Activated naive CD4-positive, alpha-beta T cell (primary cell): ENCODE measurements at places on chromosomes 6 and 20.

- DNase-seq = no peak
Observed at GRCh38 chr6:52352239-52353018, 9.5 kb upstream of the PAQR8 start.

DNA sequence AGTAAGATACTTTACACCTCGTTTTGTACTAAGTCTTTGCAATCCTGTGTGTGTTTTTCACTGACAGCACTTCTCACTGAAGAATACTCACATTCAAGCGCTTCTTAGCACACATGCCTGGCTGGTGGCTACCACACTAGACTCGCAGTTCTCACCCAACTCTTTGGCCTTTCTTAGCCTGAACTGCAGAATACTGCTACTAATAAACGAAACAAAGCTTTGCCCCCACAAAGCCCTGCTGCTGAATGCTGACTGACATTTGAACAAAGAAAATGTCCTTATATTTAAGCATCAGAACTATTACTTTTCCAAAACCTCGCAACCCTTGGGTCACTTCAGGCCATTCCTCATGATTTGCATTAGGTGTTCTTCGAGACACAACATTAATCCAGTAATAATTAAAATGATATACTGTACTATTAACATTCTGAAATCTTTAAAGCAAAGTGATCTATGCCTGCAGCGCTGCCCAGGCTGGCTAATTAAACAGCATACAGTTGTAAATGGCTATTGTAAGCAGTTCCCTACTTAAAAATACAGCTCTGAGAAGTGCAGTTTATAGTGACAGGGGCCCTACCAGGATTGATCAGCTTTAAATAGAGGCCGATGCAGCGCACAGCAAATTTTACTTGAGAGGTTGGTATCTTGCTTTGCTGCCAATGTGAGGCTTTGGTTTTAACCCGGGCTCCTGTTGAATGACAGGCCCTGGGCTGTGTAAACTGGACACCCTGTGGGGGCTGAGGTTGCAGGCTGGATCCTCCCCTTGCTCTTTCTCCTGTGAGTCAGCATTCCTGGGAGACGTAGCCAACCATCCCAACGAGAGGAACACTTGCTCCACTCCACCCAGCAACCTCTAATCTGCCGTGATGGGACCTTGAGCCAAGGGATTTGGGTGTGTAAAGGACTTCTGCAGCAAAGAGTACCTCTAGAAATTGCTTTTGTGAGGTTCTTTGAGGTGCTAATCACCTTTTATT lies 899.0 kb downstream of the TFAP2A start:
- no peak for DNase-seq

DNA sequence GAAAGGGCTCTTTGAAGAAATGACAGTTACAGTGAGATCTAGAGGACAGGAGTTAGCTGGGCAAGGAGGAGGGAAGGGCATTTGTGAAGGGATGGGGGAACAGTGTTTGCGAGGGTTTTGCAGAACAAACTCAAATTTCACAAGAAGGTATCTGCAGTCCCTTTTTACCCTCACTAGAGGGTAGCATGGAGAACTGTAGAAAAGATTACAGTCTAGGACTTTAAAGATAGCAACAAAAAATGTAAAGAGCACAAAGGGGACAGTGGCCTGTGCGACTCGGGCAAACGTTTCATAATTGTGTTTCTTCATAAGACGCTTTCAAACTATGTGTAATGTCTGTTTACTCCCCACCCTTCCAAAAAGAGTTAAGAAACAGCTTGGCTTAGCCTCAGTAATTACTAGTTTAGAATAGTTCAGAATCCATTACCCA lies 21.2 kb upstream of the ASXL1 start:
- DNase-seq = no peak

GRCh38 chr6:121110733-121111132 lies 223.5 kb downstream of the TBC1D32 start:
- no peak for DNase-seq

DNA sequence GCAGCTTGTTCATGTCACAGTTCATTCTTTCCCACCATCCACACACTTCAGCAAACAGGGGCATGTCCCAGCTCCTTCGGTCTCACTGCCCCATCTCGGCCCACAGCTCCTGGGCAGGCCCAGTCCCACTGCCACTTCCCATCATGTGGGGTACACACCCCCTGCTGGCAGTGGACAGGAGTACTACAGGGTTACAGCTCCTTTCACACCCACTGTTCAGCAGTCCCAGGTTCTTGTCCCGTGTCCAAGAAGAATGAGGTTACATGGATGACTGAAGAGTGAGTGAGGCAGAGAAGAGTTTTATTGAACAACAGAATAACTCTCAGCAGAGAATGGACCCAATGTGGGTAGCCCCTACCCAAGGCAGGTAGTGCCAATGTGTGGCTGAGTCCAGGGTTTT lies 77.8 kb upstream of the SMLR1 start:
- DNase-seq = no peak

DNA sequence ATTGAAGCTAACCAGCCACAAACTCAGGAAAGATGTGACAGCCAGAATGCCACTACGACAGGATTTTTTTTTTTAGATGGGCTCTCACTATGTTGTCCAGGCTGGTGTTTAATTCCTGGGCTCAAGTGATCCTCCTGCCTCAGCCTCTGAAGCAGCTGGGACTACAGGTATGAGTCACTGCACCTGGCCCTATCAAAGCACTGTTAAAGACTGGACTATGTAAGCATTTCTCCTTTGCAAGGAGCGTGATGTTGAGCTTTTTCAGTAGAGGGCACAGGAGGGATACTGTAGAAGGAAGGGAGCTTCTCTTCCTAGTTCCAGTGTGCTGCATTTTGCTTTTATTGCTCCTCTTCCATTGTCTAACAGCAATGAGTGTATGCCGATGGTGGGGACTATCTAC lies 35.8 kb downstream of the ZBTB9 start:
- DNase-seq = no peak
